ENCODE measurements at places on chromosomes 7 and 10.
A peak's percentile ranks its signal among the peaks of the same experiment; 100 is the strongest.

- DNase-seq, result no peak
Measured at GRCh38 chr10:95728526-95728925, 27.4 kb upstream of the ENTPD1 start.

DNA sequence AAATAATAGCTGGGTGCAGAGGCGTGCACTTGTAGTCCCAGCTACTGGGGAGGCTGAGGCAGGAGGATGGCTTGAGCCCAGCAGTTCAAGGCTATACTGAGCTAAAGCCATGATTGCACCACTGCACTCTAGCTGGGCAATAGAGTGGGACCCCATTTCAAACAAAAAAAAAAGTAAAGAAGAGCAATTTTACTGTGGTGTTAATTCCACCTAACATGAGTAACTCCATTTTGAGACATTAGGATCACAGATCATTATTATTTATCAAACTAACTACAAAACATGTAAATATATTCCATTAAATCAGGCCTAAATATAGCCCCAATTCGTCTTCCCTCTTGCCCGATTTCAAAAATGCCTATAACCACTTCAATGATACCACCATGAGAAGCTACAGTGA lies 104.8 kb upstream of the TRIM24 start:
- DNase-seq, result no peak

- DNase-seq, result no peak
Measured at GRCh38 chr10:60869652-60870415, 74.2 kb downstream of the RHOBTB1 start.

- DNase-seq, result no peak
Measured at GRCh38 chr7:21361413-21362125, 66.3 kb upstream of the SP4 start.

- no peak for DNase-seq
Measured at GRCh38 chr10:85250304-85250703, 921.9 kb downstream of the CCSER2 start.

- DNase-seq, result no peak
Measured at GRCh38 chr7:150507947-150508602, 6.6 kb upstream of the GIMAP7 start.

- DNase-seq, result no peak
Measured at GRCh38 chr10:17365402-17365801, 89.0 kb downstream of the ST8SIA6 start.

DNA sequence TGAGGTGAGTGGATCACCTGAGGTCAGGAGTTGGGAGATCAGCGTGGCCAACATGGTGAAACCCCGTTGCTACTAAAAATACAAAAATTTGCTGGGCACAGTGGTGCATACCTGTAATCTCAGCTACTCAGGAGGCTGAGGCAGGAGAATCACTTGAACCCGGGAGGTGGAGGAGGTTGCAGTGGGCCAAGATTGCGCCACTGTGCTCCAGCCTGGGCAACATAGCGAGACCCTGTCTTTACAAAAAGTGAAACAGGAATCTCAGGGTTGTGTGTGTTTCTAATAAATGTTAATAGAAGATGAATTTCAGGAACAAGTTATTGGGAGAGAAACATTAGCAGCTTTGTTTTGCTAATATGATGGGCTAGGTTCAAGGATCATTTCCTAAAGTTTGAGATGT lies 19.9 kb downstream of the PPP2R2D start:
- DNase-seq, result no peak

DNA sequence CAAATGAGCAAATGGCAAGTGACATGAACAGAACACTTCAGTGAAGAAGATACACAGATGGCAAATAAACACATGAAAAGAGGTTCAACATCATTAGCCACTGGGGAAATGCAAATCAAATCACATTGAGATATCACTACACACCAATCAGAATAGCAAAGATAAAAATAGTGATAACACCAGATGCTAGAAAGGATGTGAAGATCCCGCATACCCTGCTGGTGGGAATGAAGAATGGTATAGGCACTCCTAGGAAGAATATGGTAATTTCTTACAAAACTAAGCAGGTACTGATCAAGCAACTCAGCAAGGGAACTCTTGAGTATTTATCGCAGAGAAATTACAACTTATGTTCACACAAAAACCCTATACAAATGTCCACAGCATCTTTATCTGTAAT lies 11.2 kb downstream of the LAMB4 start:
- DNase-seq, result no peak

DNA sequence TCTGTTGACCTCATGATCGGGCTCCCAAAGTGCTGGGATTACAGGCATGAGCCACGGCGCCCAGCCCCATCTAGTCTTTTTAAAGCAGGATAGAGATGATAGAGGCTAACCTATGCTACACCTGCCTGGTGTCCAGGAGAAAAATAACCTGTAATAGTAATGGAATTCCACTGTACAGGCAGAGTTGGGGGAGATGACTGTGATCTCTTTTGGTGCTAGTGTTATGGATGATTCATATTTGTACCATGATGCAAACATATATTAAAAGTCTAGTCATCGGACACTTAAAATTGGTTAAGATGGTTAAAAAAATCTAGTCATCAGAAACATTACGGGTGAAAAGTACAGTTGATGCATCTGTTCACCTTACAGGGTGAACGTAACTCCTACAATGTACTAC lies 6.1 kb upstream of the SAR1A start:
- DNase-seq, result peak; percentile 37

GRCh38 chr10:60290558-60290957 lies 99.1 kb downstream of the ANK3 start:
- DNase-seq, result no peak

GRCh38 chr10:28668363-28669226 lies 8.7 kb upstream of the BAMBI start:
- peak; percentile 70 for DNase-seq

DNA sequence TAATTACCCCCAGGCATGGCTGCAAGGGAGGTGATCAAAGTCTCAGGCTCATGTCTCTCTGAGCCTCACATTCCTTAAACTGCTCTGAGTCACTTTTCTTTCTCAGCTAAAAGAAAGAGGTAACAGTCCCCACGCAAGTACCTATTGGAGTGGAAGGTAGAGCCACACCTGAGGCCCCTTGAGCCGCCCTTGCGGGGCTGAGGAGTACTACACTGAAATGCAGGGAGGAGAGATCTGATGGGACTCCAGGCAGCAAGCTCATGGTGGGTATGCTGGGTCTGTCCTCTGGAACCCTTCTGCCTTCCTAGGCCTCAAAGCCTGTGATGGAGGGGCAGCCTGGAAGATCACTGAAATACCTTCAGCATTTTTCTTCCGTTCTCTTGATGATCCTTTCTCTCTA lies 960.0 kb downstream of the DNAJB9 start:
- DNase-seq, result no peak

- peak; percentile 33 for DNase-seq
Measured at GRCh38 chr7:76260171-76260703, 42.2 kb upstream of the HSPB1 start.

DNA sequence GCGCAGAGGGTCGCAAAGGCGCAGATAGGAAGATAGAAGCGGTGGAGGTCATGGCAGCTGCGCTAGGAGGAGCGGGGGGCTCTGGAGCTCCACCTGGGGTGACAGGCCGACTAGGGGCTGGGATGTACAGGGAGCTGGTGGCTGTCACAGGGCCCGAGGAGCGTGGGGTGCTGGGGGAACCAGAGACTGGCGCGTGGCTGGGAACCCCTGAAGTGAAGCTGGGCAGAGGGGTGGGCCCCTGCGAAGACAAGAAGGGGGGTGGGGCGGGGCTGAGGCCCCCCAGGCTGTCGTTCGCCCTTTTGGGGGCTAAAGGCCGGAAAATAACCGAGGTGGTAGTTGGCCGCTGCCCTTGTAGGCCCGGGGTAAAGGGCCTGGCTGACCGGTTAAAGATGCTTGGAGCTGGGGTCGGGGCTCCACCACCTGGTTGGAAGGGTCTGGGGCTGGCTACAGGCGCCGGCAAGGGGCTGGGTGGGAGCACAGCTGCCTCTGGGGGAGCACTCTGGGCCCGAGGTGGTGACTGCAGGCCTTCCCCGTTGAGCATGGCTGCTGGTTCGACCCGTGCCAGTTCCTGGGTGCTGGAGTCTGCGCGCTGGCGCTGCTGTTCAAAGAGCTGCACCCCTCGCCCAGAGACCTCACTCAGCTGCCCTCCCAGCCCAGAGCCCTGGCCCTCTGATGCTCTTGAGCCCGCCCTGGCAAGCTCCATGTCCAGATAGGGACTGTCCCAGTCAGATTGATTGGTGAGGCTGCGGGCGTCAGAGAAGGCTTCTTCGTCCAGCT lies 6.8 kb upstream of the MYOZ1 start:
- no peak for DNase-seq

- no peak for DNase-seq
Measured at GRCh38 chr7:130972201-130972600, 238.2 kb upstream of the KLF14 start.

GRCh38 chr7:42319631-42320030 lies 82.6 kb upstream of the GLI3 start:
- no peak for DNase-seq

GRCh38 chr7:157459966-157460365 lies 123.2 kb downstream of the DNAJB6 start:
- no peak for DNase-seq

GRCh38 chr7:159004411-159004810 lies 140.3 kb downstream of the VIPR2 start:
- DNase-seq, result no peak

DNA sequence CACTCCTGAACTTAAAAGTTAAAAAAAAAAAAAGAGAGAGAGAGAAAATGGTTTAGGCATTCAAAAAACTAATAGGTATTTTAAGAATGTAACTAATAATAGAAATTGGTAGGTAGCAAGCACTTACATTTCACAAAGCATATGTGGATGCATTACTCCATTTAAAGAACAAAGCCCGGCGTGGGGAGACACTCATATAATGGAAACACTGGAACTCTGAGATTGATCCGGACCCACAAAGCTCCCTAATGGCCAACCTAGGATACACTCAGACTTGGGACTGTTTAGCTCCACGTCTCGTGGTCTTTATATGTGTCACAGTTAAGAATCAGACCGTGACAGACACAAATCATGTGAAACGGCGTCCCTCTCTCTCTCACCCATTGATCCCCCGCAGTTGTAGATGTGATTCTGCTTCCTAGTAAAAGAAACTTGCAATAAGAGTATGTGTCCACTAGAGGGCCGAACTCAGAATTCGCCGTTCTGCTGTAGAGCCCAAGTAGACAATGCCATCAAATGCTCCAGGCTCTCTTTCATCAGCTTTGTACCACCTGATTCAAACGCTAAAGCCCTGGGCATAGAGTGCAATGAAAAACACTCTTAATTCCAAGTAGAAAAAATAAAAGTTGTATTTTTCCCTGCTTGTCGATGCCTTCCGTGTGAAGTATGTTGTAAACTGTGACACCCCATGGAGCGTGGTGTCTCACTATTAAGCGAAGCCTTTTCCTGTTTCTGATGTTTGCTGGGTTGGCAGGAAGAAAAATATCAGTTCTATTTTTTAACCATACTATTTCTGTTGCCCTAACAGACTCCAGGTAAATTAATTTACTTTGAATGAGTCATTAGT lies 429.0 kb upstream of the MTPN start:
- peak; percentile 67 for DNase-seq

DNA sequence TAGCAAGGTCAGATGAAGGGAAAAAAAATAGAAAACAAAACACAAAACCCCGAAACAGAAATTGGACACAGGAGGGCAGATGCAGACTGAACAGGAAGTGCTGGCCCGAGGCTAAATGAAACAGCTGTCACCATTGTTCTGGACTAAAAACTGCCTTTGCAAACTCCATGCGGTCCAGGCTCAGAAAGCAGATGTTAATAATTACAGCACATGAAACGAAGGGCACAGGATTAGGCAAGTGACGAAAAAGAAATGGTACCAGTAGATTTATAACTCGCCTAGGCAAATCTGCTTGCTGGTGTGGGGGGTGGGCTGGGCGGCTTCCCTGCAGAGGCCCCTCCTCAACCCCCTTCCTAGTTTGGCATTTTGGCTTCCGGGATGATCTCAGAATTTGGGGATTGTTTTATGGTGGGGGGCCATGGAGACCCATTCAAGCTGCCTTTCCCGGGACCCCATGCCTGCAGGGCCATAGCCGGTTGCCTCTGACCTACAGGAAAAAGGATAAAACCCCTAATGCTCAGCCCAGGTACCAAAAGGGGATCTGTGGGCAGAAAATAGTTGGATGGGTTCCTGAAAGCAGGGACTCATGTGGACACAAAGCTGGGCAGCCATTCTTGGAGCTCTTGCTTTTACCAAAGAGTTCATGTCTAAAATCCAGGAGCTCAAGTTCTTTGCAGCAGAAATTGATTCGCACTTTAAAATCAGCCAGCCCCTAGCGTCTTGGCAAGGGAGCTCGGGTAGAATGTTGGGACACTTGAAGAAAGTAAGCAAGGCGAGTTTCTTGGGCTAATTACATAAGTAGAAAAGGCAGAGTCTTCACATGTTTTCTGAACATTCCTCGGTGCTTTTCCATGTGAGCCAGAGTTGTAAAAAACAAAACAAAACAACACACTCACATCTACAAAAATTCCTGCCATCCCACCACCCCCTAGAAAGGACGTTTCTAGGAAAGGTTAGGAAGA lies 39.0 kb upstream of the EMX2 start:
- DNase-seq, result peak; percentile 7

DNA sequence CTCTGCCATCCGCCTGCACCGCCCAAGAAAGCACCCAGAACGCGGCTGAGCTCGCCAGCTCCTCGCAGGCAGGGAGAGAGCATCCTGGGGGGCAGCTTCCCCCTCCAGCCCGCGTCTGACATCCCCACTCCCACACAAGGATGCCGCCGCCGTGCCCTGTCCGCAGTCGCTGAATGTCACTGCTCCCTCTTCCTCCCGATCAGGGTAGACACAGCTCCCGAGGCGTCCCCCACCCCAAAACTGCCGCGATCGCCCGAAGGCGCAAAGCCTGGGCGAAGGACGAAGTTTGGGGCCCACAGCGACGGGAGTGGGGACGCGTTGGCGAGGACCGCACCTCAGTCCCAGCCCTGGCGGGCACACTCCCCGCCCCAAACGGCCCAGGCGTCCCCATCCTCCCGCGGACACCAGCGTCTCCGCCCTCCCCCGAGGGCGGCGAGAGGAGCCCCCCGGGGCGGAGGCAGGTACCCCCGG lies 1.5 kb upstream of the KAT6B start:
- DNase-seq, result peak; percentile 38

DNA sequence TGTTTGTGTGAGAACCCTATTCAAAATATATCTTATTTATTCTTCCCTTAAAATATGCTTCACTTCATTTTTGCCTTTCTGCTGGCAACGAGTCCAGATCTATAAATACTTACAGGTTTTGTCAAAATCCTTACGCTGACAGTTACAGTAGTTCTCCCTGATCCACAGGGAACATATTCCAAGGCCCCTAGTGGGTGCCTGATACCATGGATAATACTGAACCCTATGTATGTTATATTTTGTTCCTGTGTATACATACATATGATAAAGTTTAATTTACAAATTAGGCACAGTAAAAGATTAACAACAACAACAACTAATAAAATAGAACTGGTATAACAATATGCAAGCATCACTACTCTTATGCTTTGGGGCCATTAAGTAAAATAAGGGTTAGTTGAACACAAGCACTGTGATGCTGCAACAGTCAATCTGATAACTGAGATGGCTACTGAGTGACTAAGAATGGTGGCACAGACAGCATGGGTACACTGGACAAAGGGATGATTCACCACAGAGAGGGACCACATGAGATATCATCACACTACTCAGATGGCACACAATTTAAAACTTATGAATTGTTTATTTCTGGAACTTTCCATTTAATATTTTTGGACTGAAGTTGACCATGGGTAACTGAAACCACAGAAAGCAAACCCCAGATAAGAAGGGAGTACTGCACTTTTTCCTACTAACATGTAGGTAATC lies 29.4 kb upstream of the PCGF5 start:
- DNase-seq, result peak; percentile 56

Measured in EL (cell line).